ENCODE measurements at places on chromosomes 2 and 18. TPM values are rescaled to one million over a fixed set of nuclear protein-coding genes. Genes with fewer than 3 reads are reported as not detected.

SERPINB4 gene
- not detected for total RNA-seq

DNA sequence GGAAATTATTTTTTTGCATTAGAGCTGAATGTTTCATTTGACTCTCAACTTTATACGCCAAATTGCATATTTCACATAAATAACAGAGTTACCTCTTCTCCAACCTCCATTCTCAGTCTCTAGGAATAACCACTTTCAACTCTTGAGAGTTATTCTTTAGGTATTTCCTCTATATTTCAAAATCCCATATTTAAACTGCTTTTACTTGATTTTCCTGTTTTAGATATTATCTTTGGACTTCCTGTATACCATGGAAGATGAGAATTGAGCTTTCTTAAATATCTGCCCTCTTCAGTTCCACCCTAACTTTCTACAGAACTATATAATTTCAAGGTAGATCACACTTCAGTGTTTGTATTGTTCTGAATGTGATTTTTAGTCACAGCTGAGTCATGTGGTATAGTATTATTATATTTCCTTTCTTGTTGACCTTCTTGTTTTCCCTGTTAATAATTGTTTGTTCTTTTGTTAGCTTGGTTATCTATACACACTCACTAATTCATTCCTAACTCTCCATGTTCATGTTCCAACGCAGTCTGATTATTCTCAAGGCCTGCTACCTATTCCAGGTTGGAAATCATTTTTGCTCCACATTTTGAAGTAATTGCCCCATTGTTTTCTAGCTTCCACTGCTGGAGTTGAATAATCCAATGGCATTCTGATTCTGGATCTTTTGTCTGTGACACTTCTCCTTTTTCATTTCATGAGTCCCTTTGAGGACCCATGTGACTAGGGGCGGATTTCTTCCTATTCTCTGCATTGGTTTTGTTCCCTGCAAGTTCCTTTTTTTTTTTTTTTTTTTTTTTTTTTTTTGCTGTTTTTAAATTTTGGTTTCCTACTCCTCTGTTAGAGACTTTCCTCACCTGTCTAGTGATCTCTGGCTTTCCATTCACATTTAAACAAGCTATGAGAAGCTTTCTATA is 156.8 kb upstream of the RBMS1 start:
- DNase-seq: no peak
- H3K36me3 ChIP-seq: no peaks in the 10 kb centered on the region

DNA sequence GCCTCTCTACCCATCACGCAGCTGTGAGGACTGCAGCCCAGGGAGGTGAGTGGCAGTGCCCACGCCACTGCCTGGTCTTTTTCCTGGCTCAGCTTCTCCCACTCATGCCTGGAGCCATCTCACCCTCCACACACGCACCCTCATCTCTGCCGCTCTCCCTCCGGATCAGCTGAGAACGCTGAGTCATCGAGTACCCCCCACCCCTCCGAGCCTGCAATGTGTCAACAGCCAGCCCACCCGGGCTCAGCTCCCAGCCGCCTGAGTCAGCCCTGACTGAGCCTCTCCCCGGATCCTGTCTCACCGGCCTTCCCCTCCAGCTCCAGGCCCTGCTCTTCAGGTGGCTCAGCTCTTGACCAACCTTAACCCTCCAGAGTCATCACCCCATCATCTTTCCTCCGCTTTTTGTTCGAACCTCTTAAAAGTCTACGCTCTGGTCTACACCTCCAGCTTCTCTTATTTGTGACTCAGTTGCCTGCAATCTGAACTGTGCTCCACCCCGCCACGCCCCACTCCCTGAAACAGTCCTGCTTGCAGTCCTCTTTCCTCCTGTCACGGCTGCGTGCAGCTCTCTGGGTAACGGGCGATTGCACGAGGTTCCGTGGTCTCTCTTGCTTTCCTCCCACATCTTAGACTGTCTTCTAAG is 94.4 kb upstream of the ASAP2 start:
- no peaks in the 10 kb centered on the region for H3K27me3 ChIP-seq
- no peaks in the 10 kb centered on the region for H3K36me3 ChIP-seq
- no peak overlapping the region for H3K27ac ChIP-seq

DNA sequence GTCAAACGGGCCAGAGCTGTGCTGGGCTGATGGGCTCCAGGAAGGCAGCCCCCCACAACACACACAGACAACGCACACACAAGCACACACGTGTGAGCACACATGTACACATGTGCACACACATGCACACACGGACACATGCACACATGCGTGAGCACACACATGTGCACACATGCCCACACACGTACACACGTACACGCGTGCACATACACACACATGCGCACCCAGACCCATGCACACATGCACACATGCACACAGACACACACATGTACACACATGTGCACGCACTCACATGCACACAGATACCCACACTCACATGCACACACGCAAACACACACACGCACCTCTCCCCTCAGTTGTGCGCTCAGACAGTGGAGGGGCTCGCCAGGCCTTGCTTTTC is 31.2 kb upstream of the HPCAL1 start:
- DNase-seq: no peak
- no peak overlapping the region for H3K27ac ChIP-seq
- H3K4me1 ChIP-seq: peaks cover 4% of the 10 kb centered on the region
- H3K27me3 ChIP-seq: no peaks in the 10 kb centered on the region

POTEJ gene
- not detected for total RNA-seq

Measured in activated T-helper 2 cell treated with anti-CD3 and anti-CD28 coated beads, Interferon-gamma antibody, Interleukin-2, Interleukin-4, amounts not matched to agents 10 μg/mL and 5 μg/mL and 100 μg/mL, durations not matched to agents 14 hours and 24 hours and 36 hours (primary cell).